Body of pancreas (tissue), 4 donors: ENCODE measurements at places on chromosomes 3 and 15.

- no peak overlapping the region for H3K27ac ChIP-seq
- H3K4me3 ChIP-seq, result no peak overlapping the region
- no peaks in the 10 kb centered on the region for H3K27me3 ChIP-seq
- H3K36me3 ChIP-seq, result no peaks in the 10 kb centered on the region
- no peak for DNase-seq
Observed at GRCh38 chr3:44237665-44238064, 4.0 kb upstream of the TOPAZ1 start.

- no peak within 1 kb of the TSS for H3K4me3 ChIP-seq
- no peak within 1 kb of the TSS for H3K27ac ChIP-seq
- DNase-seq, result no peak
- no peaks in the 10 kb centered on the region for H3K27me3 ChIP-seq
Observed at GRCh38 chr3:71784914-71785531, at the start of gene PROK2. Gene PROK2 (minus strand): TSS chr3:71785148. CDS start chr3:71785052, 96 bp downstream.

DNA sequence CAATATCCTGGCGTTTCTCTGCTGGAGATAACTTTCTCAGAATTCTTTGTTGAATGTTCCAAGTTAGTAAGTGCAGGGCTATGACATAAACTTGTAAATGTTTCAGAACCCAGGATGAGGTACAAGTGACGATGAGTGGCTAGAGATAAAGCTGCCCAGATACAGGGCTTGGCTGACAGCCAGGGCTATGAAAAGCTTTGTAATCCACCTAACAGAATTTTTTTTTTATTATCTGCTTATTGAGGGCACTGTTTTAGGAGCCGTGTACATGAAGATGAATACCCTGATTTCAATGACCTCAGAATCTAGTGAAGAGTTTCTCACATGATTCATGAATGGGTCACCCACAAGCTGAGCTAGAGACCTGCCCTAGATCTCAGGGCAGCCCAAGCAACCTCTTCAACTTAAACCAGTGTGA is 431.4 kb downstream of the DIPK2A start:
- DNase-seq, result no peak
- no peak overlapping the region for H3K4me3 ChIP-seq
- no peak overlapping the region for H3K27ac ChIP-seq
- H3K4me1 ChIP-seq, result no peaks in the 10 kb centered on the region

DNA sequence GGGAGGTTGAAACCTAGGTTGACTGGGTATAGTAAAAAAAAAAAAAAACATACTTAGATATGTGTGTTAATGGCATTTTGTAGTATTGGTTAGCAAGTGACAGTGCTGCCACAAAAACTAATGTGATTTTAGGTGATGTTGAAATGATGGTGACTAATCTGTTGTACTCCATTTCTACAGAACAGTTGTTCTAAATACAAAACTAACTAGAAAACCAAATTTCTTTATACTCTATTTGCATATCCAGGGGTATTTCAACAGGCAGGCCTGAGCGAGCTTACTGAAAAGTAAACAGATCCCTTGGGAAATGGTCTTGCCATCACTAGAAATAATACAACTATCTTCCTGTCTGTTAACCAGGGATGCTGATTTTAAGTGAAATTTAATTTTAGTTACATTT is 20.5 kb downstream of the TSC22D2 start:
- H3K4me3 ChIP-seq, result no peak overlapping the region
- no peaks in the 10 kb centered on the region for H3K27me3 ChIP-seq
- peaks cover 6% of the 10 kb centered on the region for H3K4me1 ChIP-seq
- no peak overlapping the region for H3K27ac ChIP-seq

DNA sequence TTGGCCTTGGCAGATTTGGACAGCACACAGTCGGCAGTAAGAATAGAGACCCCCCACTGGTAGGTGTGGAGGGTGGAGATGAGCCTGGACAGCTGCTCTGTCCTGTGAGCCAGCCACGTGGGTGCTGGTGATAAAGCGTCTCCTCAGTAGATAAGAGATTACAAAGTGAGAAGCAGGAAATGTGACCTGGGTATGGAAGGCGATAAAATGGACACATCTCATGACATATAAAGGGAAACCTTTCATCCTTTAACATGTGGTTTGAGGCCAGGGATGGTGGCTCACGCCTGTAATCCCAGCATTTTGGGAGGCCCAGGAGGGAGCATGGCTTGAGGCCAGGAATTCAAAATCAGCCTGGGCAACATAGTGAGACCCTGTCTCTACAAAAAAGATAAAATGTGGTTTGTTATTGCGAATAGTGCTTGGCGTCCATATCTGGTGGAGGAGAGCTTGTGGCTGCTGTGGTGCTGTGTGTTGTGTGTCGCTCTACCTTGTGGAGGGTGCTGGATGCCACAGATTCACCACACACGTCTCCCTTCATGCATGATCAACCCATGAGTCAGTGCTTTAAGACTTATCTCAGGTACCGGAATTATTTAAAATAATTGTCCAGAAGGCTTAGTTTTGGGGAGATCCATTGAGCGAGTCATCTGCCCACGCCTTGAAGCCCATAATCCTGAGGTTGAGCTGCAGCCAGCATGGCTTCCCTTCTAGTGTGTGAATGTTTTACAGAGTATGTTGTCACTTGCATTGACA is 157.0 kb downstream of the GABRG3 start:
- H3K4me3 ChIP-seq, result no peak overlapping the region
- no peaks in the 10 kb centered on the region for H3K4me1 ChIP-seq
- H3K27me3 ChIP-seq, result no peaks in the 10 kb centered on the region
- H3K36me3 ChIP-seq, result no peaks in the 10 kb centered on the region
- no peak overlapping the region for H3K27ac ChIP-seq

- H3K27me3 ChIP-seq, result no peaks in the 10 kb centered on the region
- no peaks in the 10 kb centered on the region for H3K36me3 ChIP-seq
- DNase-seq, result no peak
Observed at GRCh38 chr3:126101521-126101982, 17.6 kb upstream of the SLC41A3 start.

DNA sequence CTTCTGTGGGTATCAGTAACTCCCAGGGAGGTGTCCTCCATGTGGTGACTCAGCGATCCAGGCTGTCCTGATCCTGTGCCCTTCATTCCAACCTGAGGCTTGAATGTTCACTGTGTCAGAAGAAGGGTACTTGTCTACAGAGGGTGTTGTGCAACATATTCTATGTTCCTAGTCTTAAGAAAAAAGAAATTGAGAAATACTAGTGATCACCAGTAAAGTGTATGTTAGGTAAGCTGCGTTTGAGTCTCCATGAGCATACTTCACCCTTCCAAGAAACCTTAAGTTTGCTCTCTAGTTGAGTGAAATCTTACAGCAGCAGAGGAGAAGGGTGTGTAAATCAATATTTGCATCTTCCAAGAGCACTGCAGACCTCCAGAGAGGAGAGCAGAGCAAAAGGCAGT is 122.2 kb upstream of the SLC24A5 start:
- H3K27ac ChIP-seq, result no peak overlapping the region
- H3K36me3 ChIP-seq, result no peaks in the 10 kb centered on the region
- H3K4me1 ChIP-seq, result peaks cover 9% of the 10 kb centered on the region
- DNase-seq, result no peak

- DNase-seq, result no peak
- no peaks in the 10 kb centered on the region for H3K27me3 ChIP-seq
- no peak overlapping the region for H3K27ac ChIP-seq
- H3K4me3 ChIP-seq, result no peak overlapping the region
Observed at GRCh38 chr3:115004201-115005140, 142.6 kb downstream of the ZBTB20 start.

DNA sequence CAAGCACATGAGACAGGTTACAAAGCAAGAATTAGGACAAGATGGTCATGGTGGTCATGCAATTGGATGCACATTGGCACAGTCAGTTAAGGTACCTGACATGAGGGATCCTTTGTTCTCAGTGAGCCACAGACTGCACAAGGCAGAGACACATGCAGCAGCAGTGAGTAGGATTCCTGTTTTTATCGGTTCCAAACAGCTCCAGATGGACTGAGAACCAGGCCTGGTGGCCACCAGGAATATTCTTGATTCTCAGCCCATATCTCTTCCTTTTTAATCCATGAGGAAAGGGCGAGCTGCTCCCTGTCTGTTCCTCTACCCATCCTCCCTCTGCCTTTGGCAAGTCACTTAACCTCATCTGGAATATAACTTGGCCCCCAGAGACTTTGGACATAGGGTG is 410.8 kb downstream of the GAP43 start:
- DNase-seq, result no peak
- no peaks in the 10 kb centered on the region for H3K36me3 ChIP-seq
- H3K27me3 ChIP-seq, result no peaks in the 10 kb centered on the region
- H3K4me1 ChIP-seq, result no peaks in the 10 kb centered on the region
- H3K4me3 ChIP-seq, result no peak overlapping the region

DNA sequence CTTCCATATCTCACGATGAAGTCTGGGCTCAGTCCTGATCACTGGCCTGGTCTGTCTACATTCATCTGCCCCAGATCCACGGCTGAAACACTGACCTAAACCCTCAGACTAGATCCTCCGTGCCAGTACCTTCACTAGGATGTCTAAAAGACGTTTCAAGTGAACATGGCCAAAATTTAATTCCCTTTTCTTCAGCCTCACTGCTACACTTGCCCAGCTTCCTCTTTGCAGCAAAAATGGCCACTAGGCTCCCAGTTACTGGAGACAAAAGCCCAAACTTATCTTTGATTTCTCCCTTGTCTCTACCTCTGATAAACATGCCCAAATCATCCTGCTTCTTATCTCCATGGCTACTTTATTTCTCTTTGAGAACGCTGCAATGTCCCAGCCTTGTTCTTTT is 1.7 kb downstream of the RASSF1 start:
- no peak overlapping the region for H3K4me3 ChIP-seq
- peak overlapping the region; percentile 98 for H3K27ac ChIP-seq
- H3K4me1 ChIP-seq, result peaks cover 35% of the 10 kb centered on the region
- no peaks in the 10 kb centered on the region for H3K27me3 ChIP-seq

DNA sequence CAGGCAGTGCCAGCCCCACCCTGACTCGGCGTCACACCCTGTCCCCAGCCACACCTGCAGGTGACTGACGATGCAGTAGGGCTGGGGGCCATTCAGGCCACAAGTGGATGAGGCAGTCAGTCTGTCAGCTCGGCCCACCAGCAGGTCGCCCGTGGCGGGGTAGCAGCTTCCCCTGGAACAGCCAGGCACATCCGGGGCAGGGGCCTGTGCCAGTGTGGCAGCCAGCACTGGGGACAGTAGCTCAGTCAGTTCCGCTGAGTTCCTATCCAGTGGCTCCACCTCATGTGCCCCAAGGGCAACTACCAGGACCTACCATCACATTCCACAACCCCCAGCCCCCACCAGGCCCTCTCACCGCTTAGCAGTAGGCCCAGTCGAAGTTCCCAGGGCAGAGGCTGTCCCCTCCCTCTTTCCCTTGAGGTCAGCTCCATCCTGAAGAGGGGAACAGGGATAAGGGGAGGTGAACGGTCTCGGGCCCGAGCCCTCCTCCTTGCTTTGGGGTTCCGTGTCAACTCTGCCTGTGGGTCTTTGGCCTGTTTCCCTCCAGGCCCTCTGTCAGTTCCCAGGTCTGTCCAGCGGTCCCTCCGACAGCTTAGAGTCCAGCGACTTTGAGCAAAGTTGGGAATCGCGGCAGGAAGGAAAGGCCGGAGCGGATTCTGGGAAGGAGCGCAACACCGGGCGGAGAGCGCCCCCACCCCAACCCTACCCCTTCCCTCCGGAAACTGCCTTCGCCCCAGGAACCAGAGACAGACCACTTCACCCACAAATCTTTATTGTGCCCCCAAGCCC is at the start of gene LAMB2:
LAMB2 (minus strand) TSS at position 614 of the 789 bp plus-strand sequence; CDS start at position 431, 183 bp downstream.
- peaks cover 4% of the 10 kb centered on the region for H3K36me3 ChIP-seq
- DNase-seq, result peak; percentile 84
- peak within 1 kb of the TSS; percentile 55 for H3K27ac ChIP-seq
- H3K4me3 ChIP-seq, result peak within 1 kb of the TSS; percentile 64

DNA sequence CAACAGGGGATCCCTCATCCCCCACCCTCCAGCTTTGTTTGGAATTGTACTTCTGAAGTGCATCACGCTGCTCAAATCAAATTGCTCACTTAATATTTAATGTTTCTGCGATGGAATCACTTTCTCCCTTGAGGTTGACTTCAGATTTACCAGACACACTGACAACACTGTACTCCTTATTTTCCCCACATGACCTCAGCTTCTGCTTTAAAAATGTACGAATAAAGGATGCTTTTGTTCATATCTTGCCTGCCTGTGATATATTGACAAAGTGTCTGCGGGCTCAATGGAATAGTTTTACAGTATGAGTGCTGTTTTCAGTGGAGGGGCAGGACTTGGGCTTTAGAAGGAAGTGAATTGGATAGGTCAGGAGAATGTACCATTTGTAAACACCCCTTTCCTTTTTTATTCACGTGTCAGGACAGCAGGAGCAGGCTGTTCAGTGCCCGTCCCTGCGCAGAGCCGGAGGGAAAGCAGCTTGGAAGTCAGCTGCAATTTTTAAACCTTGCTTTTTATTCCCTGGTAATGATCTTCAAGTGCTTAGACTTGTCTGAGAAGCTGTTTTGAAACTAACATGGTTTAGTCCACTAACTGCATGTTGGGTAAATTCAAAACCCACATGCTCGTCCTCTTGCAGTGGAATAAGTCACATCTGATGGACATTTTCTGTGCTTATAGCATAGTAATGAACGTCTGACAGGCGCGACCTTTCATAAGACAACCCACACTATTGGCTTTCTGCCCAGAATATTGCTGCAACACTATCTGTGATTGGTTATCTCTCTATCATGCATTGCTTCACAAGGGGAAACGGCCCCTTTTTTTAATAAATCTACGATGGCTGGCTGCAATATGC is 29.9 kb downstream of the MBNL1 start:
- no peak overlapping the region for H3K4me3 ChIP-seq
- no peaks in the 10 kb centered on the region for H3K36me3 ChIP-seq
- peak; percentile 83 for DNase-seq
- H3K27me3 ChIP-seq, result no peaks in the 10 kb centered on the region
- peak overlapping the region; percentile 81 for H3K27ac ChIP-seq
- peaks cover 65% of the 10 kb centered on the region for H3K4me1 ChIP-seq

DNA sequence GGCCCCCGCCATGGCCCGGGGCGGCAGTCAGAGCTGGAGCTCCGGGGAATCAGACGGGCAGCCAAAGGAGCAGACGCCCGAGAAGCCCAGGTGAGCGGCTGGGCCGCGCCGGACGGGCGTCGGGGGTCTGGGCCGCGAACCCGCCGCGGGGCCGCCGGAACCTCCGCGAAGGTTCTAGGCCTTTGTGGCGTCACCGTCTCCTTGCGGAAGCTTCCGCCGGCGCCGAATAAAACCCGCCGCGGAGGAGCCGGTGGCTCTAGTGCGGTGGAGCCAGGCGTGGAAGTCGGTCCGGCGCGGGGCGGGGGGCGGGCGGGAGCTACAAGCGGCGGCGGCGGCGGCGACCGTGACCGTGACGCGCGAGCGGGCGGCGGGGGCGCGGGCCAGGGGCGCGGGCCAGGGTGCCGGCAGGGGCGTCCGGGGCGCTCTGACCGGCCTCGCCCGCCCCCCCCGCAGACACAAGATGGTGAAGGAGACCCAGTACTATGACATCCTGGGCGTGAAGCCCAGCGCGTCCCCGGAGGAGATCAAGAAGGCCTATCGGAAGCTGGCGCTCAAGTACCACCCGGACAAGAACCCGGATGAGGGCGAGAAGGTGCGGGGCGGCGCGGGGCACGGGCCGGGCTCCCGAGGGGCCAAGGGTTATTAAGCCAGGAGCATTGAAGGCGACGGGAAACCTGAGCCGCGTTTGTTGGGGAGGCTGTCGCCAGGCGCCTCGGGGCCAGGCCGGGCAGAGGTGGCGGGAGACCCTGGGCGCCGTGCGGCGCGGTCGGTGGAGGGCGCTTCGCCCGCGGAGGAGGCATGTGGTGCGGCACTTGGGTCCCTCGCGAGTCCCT is at the start of gene DNAJA4:
DNAJA4 (plus strand) TSS at position 259 of the 833 bp plus-strand sequence; CDS start at position 461, 202 bp downstream.
- H3K4me1 ChIP-seq, result peaks cover 25% of the 10 kb centered on the region
- H3K4me3 ChIP-seq, result peak within 1 kb of the TSS; percentile 40
- H3K27me3 ChIP-seq, result no peaks in the 10 kb centered on the region
- H3K36me3 ChIP-seq, result no peaks in the 10 kb centered on the region
- DNase-seq, result peak; percentile 54
